ENCODE measurements at places on chromosomes 3 and 15.
A peak's percentile ranks its signal among the peaks of the same experiment; 100 is the strongest.

DNA sequence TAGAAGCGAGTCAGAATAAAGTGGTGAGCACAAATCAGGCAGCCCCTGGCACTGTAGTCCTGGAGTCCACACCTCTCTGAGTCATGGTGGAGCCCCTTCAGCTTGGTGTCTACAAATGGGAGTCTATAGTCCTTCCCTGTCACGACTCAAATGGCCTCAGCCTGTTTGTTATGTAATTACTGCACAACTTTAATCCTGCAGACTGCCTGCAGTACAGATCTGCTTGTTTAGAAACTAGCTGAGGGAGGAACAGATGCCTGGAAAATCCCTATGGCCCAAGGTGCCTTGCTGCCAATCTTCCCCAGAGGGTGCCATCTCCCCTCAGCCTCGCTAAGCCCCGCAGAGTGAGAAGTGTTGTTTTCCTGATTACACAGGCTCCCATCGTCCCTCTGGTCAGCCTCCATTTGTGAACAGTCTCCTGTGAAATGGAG lies 3.9 kb upstream of the CXCR6 start:
- no peak overlapping the region for H3K27ac ChIP-seq
- no peaks in the 10 kb centered on the region for H3K4me1 ChIP-seq
- no peak overlapping the region for H3K4me3 ChIP-seq
- DNase-seq = no peak
- H3K27me3 ChIP-seq = no peaks in the 10 kb centered on the region

DNA sequence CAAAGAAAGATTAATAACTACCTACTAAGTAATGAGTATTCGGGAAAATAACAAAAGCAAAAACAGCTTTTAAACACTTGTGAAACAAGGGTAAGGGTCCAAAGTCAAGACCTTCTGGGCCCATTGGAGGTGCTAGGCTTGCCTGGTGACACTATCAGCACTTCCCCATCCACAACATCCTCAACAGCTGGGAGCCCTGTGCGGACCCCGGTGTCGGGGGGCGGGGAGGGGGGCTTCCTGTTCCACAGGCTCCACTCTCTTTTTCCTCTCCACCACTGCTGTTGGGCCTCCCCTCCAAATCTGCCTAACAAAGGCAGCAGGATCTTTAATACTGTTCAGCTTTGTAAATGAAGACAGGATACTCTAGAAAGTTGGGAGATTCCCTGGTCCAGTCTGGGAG lies 21.6 kb downstream of the NGRN start:
- no peaks in the 10 kb centered on the region for H3K27me3 ChIP-seq
- H3K36me3 ChIP-seq = no peaks in the 10 kb centered on the region
- no peak for DNase-seq
- H3K27ac ChIP-seq = no peak overlapping the region
- H3K4me3 ChIP-seq = no peak overlapping the region
- H3K4me1 ChIP-seq = peaks cover 6% of the 10 kb centered on the region

DNA sequence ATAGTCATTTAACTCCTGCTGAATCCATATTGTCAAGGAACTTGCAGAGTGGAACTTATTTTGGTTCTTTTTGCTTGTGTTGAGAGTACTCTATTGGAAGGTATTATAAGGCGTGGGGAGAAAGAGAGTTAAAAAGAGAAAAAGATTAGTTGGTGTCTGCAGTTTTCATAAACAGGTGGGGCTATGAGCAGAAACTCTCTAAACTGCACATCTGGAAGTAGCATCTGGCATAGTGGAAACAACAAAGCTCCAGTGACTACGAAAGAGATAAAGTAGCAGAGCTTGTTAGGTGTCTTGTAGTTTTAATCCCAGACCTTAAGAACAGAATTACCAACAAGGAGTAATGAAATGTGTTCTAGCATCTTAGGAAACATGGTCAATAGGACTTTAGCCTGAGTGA lies 148.8 kb upstream of the SGO1 start:
- H3K4me1 ChIP-seq = no peaks in the 10 kb centered on the region
- no peak overlapping the region for H3K4me3 ChIP-seq
- DNase-seq = no peak
- no peak overlapping the region for H3K27ac ChIP-seq
- no peaks in the 10 kb centered on the region for H3K36me3 ChIP-seq
- no peaks in the 10 kb centered on the region for H3K27me3 ChIP-seq

DNA sequence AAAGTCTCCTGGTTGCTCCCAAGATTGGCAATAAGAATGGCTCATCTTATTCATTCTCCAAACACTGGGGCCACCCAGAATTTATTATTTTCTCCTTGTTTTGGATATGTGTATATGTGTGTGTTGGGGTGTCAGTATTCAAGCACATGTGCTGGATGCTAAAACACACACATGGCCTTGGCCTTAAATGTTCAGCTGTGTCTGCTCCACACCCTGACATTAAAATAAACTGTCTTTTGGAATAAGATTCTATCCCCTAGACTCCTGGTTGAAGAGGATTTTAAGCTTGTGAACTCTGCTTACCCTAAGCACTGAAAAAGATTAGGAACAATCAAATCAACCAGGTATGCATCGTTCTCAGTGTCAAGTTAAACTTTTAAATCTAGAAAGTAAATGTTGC lies 382.9 kb upstream of the MCTP2 start:
- H3K27ac ChIP-seq = no peak overlapping the region
- H3K27me3 ChIP-seq = no peaks in the 10 kb centered on the region
- DNase-seq = no peak
- H3K4me1 ChIP-seq = no peaks in the 10 kb centered on the region
- H3K4me3 ChIP-seq = no peak overlapping the region

GRCh38 chr3:156668073-156668763 lies 6.2 kb upstream of the TIPARP start:
- peak; percentile 71 for DNase-seq
- peaks cover 56% of the 10 kb centered on the region for H3K4me1 ChIP-seq
- no peaks in the 10 kb centered on the region for H3K27me3 ChIP-seq
- peak overlapping the region; percentile 1 for H3K27ac ChIP-seq
- no peak overlapping the region for H3K4me3 ChIP-seq

DNA sequence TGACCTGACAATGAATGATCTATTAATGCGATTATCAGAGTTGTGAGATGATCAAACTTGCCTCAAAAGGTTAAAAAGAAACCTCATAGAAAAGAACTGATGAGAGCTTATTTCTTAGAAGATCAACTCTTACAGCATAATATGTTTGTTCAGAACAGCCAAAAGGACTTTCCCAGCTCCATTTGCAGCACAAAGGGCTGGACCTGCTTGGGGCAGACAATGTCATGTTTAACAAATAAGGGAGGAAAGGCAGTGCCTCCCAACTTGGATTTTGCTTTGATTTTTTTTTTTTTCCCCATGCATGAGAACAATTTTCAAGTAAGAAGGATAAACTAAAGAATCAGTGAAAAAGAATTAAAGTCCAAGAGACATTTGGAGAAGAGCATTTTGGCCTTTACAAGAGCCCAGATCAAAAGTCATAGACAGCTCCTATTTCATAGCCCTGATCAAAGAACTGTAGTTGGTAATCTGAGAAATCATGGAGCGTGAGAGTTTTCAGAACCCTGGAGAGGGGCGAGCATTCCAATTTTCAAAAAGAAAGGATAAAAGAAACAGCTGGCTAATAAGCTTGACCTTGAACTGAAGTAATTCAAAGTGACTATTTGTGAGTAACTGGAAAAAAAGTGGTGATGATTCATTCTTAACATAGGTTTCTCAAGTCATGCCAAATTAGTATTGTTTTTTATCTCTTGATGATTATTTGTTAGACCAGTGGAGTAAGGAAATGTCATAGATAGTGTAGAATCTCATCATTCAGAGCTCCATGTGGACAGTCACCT lies 136.0 kb upstream of the CFAP20DC start:
- DNase-seq = no peak
- H3K27ac ChIP-seq = no peak overlapping the region
- H3K4me1 ChIP-seq = no peaks in the 10 kb centered on the region
- H3K4me3 ChIP-seq = no peak overlapping the region

- H3K4me3 ChIP-seq = no peak overlapping the region
- no peak overlapping the region for H3K27ac ChIP-seq
- no peaks in the 10 kb centered on the region for H3K27me3 ChIP-seq
Measured at GRCh38 chr3:115470254-115470653, 153.1 kb upstream of the GAP43 start.

- no peaks in the 10 kb centered on the region for H3K36me3 ChIP-seq
- H3K4me3 ChIP-seq = no peak overlapping the region
- no peaks in the 10 kb centered on the region for H3K4me1 ChIP-seq
- DNase-seq = no peak
Measured at GRCh38 chr3:177642042-177642803, 444.9 kb upstream of the TBL1XR1 start.

DNA sequence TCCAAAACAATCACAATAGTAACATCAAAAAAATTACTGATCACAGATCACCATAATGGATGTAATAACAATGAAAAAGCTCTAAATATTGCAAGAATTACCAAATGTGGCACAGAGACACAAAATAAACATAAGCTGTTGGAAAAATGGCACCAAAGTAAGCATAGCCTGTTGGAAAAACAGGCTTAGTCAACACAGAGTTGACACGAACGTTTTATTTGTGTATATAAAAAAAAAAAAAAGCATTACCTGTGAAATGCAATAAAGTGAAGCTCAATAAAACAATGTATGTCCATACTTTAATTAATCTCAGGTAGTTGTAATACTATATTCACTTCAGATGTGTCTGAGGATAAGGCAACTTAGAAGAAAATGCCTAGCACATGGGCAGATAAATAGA lies 77.1 kb downstream of the NR1I2 start:
- H3K27ac ChIP-seq = no peak overlapping the region
- no peaks in the 10 kb centered on the region for H3K27me3 ChIP-seq
- H3K4me3 ChIP-seq = no peak overlapping the region
- no peaks in the 10 kb centered on the region for H3K36me3 ChIP-seq
- no peak for DNase-seq

DNA sequence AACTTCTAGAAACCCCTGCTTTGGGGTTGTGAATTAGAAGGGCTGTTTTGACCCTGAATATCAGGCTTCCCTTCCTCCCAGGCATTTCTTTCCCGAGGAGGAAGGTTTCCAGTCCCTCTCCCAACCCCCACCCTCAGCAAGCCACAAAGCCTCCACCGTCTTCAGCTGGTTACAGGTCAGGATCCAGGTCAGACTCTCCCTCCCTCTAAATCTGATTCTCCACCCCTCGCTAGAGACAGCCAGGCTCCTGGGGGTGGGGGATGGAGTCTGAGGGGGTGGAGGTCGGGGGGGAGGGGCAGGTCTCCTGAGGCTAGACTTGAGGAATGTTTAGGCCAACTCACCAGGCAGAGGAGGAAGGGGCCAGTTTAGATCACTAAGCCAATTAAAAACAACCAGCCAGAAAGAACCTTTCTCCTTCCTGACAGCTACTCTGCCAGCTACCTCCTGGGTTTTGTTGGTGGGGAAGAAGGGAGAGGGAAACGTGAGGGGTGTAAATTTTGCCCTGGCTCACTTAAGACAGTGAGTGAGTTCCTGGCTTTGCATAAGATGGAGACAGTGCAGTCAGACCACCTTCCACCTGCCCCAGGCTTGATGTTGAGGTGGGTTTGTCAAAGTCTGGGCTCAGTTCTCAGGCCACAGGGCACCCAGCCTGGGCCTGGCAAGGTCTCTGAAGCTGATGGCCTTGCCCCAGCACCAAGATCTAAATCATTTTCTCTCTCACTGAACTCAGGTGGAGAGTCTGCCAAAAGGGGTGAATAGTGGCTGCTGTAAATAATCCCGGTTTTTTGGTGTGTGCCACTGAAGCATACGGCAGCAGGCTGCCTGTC lies 19.5 kb downstream of the BMF start:
- H3K4me1 ChIP-seq = peaks cover 63% of the 10 kb centered on the region
- H3K36me3 ChIP-seq = no peaks in the 10 kb centered on the region
- DNase-seq = no peak
- H3K27me3 ChIP-seq = no peaks in the 10 kb centered on the region

GRCh38 chr15:64522226-64522823 lies 61.9 kb downstream of the ZNF609 start:
- H3K27ac ChIP-seq = peak overlapping the region; percentile 40
- no peaks in the 10 kb centered on the region for H3K27me3 ChIP-seq
- peaks cover 41% of the 10 kb centered on the region for H3K4me1 ChIP-seq
- no peak for DNase-seq
- no peak overlapping the region for H3K4me3 ChIP-seq
- H3K36me3 ChIP-seq = no peaks in the 10 kb centered on the region

- H3K4me3 ChIP-seq = no peak overlapping the region
- H3K27ac ChIP-seq = no peak overlapping the region
- H3K4me1 ChIP-seq = no peaks in the 10 kb centered on the region
- H3K36me3 ChIP-seq = no peaks in the 10 kb centered on the region
- H3K27me3 ChIP-seq = no peaks in the 10 kb centered on the region
Measured at GRCh38 chr3:25021816-25022215, 406.2 kb upstream of the RARB start.

GRCh38 chr3:38114875-38115644 lies 21.9 kb downstream of the ACAA1 start:
- H3K4me3 ChIP-seq = no peak overlapping the region
- no peaks in the 10 kb centered on the region for H3K4me1 ChIP-seq
- no peaks in the 10 kb centered on the region for H3K36me3 ChIP-seq
- no peak for DNase-seq
- H3K27ac ChIP-seq = no peak overlapping the region

DNA sequence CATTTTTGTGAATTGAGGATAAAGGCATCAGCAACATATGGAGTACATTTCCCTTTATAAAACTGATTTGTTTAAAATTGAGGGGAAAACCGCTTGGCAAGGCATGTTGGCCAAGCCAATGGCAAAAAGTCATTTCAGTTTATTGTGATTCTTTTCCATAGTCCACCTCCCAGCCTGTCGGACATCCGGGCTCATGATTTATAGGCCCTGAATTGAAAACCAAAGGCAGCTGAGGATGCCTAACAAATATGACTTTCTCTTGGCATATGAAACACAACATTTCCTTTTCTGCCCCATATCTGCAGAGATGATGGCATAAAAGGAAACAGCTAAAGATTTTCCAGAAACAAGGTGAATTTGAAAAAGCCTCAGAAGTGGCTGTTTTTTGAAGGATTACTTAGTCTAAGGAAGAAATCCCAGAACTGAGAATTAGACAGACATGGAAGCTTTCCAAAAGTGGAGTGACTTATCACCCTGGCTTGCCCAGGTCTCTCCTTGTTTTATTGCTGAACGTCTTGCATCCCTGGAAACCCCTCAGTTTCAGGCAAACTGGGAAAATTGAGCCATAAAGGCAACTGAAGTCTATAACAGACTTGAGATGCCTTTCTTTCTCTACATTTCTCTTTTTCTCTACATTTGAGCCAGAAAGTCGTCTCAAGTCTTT lies 74.0 kb downstream of the COL8A1 start:
- no peak for DNase-seq
- H3K4me1 ChIP-seq = no peaks in the 10 kb centered on the region
- H3K36me3 ChIP-seq = no peaks in the 10 kb centered on the region
- no peaks in the 10 kb centered on the region for H3K27me3 ChIP-seq
- no peak overlapping the region for H3K27ac ChIP-seq
